ENCODE measurements at places on chromosomes 3 and 15.

DNA sequence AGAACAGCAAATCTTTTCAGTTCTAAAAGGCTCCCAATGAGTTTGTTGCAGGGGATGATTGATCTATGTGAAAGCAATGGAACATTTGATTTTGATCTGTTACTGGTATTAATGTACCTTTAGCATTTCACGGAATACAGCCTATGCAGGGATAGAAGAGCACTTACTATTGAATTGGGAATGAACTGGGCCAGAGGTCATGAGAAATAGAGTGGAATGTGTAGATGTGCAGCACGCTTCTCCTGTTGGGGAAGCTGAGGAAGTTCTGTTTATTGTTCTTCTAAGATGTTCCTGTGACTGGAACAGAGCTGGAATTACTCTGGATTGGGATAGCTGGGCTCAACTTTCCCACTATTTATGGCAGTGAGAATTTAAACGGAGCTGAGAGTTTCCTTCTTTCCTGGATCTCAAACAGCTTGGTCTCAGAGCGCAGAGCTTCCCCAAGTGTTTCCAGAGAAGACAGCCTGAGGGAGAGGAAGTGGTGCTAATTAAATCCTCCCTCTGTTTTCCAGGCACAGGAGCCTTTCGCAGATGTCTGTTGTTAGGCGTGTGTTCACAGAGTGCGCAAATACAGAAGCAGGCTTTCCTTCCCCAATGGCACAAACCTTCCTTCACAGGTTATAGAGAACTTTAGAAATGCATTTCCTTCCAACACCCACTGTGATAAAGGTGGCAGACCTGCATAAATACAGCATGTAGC, 32.5 kb downstream of the TPRG1 start:
- DNase-seq, result peak; percentile 4

- no peak for DNase-seq
These were observed 880 bp upstream of the ARMC8 start for GRCh38 chr3:138186221-138186620.

GRCh38 chr15:70293591-70294470, 196.1 kb upstream of the TLE3 start:
- DNase-seq, result no peak

- peak; percentile 9 for DNase-seq
These were observed 1001.4 kb downstream of the SQOR start for GRCh38 chr15:46636206-46636605.

DNA sequence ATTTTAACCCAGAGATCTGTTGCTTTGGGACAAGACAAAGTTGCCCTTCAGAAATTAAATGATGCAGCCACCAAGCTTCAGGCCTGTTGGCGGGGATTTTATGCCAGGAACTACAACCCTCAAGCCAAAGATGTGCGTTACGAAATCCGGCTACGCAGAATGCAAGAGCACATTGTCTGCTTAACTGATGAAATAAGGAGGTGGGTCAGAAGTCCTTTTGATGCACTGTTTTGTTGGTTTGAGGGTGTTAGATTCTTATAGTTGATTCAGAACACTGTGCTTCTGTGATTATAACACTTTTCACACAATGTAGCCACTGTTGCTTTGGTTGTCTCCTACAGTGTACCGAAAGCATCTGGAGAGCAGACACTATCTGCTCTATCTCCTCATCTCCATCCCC, 20.8 kb upstream of the NXPE3 start:
- no peak for DNase-seq

- no peak for DNase-seq
These were observed 94.0 kb upstream of the LRRN1 start for GRCh38 chr3:3705090-3705775.

GRCh38 chr3:122921791-122922651, 105.5 kb downstream of the SEMA5B start:
- DNase-seq, result no peak

DNA sequence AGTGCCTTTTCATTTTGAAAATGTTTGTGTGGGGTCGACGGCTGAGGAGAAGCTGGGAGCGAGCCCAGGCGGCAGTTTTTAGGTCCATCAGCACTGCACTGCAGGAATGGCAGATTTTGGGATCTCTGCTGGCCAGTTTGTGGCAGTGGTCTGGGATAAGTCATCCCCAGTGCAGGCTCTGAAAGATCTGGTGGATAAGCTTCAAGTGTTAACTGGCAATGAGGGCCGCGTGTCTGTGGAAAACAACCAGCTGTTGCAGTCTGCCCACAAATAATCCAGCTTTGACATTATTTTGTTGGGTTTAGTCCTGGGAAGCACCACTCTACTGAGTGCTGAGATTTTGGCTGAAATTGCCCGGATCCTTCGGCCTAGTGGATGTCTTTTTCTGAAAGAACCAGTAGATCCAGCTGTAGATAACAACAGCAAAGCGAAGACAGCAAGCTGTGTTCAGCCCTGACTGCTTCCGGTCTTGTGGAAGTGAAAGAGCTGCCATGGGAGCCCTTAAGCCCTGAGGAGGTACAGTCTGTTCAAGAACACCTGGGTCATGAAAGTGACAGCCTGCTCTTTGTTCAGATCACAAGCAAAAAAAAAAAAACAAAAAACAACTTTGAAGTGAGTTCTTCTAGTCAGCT, 13.1 kb upstream of the ANP32A start:
- DNase-seq, result no peak

DNA sequence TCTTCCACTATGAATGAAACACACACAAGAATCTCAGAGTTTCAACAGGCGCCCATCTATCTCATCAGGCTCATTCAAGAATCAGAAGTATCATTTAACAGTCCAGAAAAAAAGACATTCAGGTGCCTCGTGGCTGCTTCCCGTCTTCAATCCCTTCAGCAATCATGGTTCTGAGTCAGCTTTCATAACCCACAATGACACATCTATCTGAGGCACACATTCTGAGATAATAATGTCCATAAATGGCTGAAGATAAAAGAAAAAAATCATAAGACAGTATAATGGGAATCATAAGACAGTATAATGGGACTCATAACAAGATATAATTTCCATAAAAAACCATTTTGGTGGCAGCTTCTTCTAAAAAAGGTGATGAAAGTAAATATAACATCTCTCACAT, 52.4 kb downstream of the TNIK start:
- DNase-seq, result peak; percentile 80

GRCh38 chr15:45263854-45264253, 11.8 kb downstream of the SLC28A2 start:
- DNase-seq, result no peak

DNA sequence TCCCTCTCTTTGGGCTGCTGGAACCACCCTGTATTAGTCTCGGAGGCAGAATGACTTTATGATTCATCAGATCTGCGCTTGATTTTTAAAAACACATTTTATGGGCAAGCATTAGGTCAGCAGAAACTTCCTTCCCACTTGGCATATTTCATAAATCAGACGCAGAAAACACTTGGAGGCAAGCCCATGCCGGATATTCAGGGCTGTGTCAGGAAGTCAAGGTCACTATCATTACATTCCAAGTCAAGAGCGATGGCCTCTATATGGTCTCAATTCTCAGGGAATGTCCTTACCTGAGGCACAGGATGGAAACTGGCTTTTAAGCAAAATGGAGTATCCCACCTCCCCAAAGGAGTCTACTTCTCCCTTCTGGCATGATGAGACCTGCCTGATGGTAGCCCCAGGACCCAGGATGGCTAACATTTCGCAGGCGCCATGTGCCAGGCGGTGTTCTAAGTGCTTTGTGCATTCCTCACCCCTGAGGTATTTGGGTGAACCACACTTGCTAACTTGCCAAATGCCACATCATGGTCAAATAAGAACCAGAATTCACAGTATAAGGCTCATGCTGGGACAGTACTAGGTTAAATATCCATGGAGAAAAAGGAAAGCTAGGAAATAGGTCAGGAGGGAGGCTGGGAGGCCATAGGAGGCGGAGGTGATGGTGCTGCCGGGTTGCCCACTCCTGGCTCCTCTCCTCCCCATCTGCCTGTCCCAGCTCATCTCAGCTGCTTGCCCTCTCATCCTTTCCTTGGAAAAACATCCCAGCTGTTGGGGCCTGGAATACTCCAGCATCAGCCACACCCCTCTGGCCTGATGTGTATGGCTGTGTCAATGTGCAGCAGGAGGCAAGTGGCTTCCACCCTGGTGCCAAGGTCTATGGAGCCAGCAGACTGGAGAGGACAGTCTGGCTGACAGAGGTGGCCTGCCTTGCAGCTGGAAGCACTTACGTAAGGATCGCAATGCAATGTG, 18.8 kb downstream of the BCL2L10 start:
- DNase-seq, result peak; percentile 93

- peak; percentile 22 for DNase-seq
These were observed 3.7 kb downstream of the SHQ1 start for GRCh38 chr3:72844436-72844993.

GRCh38 chr3:193253986-193254660, 13.1 kb downstream of the PLAAT1 start:
- no peak for DNase-seq

DNA sequence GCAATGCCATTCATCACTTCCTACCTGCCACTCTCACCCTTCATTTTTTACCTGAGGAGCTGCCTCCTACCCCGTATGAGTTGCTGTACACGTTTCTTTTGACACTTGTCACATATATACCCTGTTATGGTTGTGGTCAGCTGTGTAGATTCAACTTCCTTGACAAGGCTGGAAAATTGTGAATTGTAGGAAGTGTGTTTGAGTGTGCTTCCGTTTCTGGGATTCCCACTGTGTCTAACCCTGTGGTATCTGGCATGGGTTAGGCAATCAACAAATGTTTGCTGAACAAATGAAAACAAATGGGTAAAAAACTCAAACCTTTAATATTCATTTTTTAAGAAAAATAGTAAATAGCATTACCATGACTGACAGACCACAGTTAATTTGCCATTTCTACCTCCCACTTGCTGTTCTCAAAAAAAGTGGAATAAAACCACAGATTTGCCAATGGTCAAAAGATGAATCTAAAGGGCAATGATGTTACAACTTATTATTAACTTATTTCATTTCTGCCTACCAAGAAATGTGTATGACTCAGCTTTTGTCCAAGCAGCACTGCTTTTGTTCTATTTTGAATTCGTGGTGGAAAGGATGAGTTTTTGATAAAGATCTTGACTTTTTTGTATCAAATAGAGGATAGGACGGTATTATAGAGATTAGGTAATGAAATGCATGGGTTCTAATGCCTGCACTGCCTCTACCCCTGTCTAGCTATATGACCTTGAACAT, 404.6 kb downstream of the LPP start:
- DNase-seq, result peak; percentile 40

DNA sequence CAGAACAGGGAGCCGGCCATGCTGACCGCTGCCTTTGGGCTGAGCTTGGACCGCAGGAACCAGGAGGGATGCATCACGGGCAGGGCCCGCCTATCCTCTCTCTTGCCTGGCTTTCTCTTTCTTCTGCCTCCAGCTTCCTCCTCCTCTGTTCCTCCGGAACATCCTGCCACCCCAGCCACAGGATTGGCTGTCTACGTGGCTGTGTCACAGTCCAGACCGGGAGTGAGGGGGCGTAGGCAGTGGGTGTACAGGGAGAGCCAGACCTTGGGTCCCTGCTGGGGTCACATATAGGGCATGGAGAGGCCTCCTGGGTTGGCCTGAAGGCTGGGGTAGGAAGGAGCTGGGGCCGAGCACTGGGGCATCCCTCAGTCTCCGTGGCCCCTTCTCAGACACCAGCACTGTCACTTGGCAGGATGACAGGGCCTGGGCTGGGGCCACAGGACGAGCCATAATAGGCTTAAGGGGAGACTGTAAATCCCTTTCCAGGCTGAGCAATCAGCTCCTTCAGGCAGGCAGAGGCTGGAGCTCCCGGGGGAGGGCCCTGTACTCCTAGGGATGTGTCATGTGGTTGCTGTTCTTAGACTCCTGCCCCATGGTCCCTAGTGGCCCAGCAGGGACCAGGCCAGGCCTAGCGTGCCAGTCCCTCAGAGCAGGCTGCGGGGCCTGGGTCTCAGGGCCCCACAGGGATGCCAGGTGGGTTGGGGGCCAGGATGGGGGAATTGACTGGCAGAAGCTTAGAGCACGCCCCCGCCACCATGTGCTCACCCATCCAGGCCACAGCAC, 25.4 kb downstream of the LINGO1 start:
- peak; percentile 80 for DNase-seq

- no peak for DNase-seq
These were observed 3.6 kb downstream of the OTOL1 start for GRCh38 chr3:161500068-161500796.

- DNase-seq, result no peak
These were observed 16.6 kb upstream of the RPLP1 start for GRCh38 chr15:69435985-69436384.

DNA sequence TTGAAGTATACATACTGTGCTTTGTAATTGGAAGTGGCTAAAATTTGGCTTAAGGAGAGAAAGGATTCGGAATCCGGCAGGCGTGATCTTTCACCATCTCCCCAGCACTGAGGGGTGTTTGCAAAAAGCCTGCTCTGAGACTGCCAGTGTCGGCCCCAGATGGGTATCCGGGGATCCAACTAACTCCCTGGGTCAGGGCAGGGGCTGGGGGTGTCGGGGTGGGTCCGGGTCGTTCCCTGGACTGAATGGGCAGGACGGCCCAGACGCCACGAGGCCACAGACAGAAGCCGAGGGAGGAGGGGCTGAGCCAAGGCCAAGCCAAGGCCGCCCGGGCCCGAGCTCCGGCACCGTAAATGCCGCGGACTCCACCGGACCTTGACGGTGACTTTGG, 349 bp downstream of the PPIB start:
- DNase-seq, result no peak

GRCh38 chr3:39106281-39106811, 1.1 kb downstream of the GORASP1 start:
- DNase-seq, result peak; percentile 33

DNA sequence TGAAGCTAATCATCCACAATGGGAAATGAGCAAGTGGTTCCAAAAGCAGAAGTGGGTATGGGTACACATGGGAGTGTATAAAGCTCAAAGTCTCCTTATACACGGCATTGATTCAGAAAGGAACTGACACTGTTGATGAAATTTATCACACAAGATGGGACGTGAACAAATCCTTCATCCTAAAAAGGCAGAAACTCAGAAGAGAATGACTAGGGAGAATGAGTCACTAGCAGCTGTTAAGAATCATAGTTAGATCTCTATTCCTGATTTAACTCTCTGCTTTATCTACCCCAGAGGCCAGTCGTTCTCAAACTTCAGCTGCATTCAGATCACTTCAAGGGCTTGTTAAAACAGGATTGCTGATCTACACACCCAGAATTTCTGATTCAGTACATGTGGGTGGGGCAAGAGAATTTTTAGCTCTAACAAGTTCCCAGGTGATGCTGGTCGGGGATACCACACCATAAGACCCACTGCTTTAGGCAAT, 97.7 kb upstream of the PHLDB2 start:
- peak; percentile 95 for DNase-seq

DNA sequence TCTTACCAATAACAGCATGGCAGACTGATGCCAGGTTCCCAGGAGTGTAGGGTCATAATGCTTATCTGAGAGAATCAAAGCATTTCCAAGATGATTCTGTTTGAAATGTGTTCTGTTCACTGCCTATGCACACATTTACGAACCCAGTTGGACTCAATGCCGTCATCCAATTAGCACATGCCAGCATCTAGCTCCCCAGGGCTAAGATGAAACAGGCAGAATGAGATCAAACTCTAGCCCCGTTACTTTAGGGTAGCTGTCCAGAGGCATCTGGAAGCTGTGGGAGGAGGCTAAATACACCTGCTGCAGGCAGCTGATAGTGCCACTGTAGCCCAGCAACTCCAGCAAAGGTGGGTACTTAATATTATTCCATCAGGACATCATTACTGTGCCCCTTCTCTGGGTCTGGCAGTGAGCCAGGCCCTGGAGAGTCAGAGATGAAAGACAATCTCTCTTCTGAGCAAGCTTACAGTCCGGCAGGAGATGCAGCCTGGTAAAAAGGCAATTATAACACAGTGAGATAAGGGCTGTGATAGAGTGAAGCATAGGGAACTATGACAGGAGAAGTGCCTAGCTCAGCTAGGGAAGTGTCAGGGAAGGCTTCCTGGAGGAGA, 156.4 kb upstream of the PPP2R3A start:
- no peak for DNase-seq
